Activated T-helper 1 cell treated with anti-CD3 and anti-CD28 coated beads, Interleukin-2, amount 50 U/mL, for 16 hours (primary cell): ENCODE measurements at places on chromosomes 3 and 15.

DNA sequence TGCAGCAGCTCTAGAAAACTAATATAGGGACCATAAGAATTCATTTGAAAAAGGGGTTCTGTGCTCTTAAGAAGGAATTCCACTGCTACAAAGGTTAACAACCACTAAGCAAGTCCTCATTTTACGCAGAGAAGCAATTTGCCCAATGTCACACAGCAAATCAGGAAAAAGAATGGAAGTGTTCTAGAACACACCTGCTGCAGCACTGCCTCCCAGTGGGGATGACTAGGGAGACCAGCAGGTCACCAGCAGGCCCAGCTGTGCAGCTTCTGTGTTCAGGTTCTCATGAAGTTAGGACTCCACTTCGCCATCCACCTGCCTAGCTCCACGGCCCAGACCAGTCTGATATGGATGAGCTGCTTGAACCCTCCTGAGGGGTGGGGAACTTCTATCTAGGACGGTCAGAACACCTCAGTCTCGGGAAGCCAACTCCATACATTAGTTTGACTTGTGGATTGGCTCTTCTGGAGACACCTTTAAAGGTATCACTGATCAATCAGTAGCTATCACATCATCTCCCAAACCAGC lies 18.6 kb downstream of the POMGNT2 start:
- no peak for DNase-seq

DNA sequence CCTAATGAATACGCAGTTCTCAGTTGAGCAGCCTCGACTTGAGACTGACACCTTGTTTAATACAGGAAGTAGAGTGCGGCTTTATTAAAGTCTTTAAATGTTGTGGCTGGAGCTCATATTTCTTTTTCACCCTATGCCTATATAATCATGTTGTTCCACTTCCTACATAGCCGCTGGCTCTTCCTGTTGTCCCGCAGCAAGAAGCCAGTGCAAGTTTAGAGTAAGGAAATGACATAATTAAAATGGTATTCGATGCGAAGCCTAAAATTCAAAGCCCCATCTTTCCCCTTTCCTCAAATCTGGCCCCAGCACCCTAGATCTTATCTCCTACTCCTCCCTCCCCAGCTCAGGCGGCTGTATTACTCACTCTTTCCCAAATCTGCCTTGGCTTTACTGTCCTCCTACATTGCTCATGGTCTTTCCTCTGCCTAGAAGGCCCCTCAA lies 7.5 kb upstream of the PHLDB2 start:
- no peak for DNase-seq

- DNase-seq: no peak
Observed at GRCh38 chr15:94250801-94251200, 19.4 kb downstream of the MCTP2 start.

DNA sequence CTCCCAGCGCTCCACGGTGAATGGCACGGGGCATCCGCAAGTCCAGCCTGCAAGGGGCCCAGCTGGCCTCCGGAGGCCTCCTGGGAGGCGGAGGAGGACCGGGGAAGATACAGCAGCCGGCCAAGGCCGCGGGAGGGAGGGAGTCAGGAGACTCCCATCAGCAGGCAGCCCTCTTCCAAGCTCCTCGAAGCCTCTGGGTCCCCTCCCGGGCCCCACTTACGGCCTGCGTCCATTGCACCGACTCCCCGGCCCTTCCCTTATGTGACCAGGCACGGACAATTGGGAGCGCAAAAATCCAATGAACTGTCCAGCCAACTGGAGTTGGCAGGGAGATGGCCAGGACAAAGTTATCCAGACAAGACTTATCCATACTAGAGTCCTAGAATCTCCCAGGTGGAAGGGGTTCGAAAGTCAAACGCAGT lies 668 bp downstream of the MFGE8 start:
- DNase-seq: no peak

- DNase-seq: no peak
Observed at GRCh38 chr3:173992416-173992815, 594.9 kb downstream of the NLGN1 start.

GRCh38 chr15:75842722-75843677 lies at the start of gene UBE2Q2:
UBE2Q2 (plus strand) TSS chr15:75843447; CDS start chr15:75843667, 220 bp downstream.
- peak; percentile 50 for DNase-seq

GRCh38 chr3:185311991-185312390 lies 50.9 kb upstream of the MAP3K13 start:
- no peak for DNase-seq

DNA sequence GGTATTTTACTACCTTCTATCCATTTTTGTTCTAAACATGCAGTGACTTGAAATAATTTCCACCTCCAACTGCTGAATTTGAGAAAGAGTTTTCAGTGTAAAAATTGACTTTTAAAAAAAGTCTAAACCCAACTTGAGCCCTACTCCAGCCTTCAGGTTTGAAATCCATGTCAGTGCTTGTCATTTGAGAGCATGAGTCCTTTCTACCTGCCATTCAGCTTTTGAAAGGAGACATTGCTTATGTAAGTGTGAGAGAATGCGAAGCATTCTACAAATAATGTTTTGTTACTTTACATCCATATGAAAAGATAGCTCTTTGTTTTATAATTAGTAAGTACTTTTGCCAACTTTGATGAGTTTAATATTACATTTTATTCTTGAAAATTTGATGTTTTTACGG lies 329.2 kb downstream of the PTPRG start:
- no peak for DNase-seq

- no peak for DNase-seq
Observed at GRCh38 chr3:108527817-108528216, 17.4 kb upstream of the MYH15 start.
